ENCODE measurements at places on chromosomes 6 and 20.
A peak's percentile ranks its signal among the peaks of the same experiment; 100 is the strongest.

GRCh38 chr20:4896971-4897497 is 104.3 kb downstream of the SLC23A2 start:
- no peak for DNase-seq

GRCh38 chr6:35968821-35969220 is 47.9 kb upstream of the SRPK1 start:
- DNase-seq: no peak

GRCh38 chr6:160667639-160668481 is 3.8 kb upstream of the LPA start:
- DNase-seq: no peak

- no peak for DNase-seq
Measured at GRCh38 chr6:2127484-2127911, 117.9 kb downstream of the GMDS start.

GRCh38 chr6:2853769-2854395 is 12.2 kb upstream of the SERPINB1 start:
- DNase-seq: peak; percentile 71

DNA sequence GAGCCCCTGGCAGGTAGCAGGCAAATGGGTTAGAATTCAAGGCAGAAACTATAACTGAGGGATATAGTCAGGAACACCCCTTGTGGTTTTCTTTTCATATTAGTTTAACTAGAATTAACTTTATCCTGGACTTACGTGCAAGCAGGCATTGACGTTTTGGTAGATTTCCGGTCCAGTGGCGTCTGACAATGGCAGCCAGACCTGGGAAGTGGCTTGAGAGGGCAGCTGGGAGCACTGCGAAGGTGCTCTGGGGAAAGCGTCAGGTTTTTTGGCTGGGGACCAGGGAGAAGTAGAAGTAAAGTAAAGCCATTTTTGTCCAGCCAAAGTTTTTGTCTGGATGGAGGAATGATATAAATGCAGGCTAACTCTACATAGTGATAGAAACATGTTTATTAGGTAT is 8.4 kb upstream of the ACSS1 start:
- DNase-seq: no peak

- DNase-seq: no peak
Measured at GRCh38 chr6:5300206-5300764, 39.0 kb downstream of the FARS2 start.

- peak; percentile 76 for DNase-seq
Measured at GRCh38 chr20:39264506-39265172, 302.5 kb downstream of the DHX35 start.

GRCh38 chr6:168162366-168162765 is 83.4 kb upstream of the FRMD1 start:
- no peak for DNase-seq

GRCh38 chr6:134427721-134428120 is 109.8 kb upstream of the SGK1 start:
- no peak for DNase-seq

- DNase-seq: no peak
Measured at GRCh38 chr6:6655805-6656251, 67.3 kb downstream of the LY86 start.

DNA sequence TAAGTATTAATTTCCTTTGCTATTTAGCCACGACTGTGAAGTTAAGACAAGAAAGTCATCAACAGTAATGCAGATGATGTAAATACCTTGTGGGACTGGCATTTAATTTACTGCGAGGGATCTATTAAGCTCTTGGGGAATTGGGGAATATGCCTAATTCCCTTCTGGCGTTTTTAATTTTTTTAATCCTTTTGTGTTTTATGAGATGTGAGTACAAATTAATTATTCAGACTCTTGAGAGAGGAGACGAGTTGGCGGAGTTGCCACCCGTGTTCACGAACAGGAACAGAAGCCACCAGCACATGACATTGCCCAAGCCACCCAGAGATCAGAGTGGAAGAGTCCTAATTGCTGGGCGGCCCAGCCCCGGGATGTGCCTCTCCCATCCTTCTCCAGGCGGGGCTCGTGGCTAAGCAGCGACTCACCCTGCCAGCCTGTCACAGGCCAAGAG is 533 bp upstream of the CRYBG1 start:
- no peak for DNase-seq

- DNase-seq: no peak
Measured at GRCh38 chr20:481167-481566, 18.8 kb upstream of the TBC1D20 start.

GRCh38 chr6:148222846-148223245 is 119.8 kb upstream of the SASH1 start:
- no peak for DNase-seq

DNA sequence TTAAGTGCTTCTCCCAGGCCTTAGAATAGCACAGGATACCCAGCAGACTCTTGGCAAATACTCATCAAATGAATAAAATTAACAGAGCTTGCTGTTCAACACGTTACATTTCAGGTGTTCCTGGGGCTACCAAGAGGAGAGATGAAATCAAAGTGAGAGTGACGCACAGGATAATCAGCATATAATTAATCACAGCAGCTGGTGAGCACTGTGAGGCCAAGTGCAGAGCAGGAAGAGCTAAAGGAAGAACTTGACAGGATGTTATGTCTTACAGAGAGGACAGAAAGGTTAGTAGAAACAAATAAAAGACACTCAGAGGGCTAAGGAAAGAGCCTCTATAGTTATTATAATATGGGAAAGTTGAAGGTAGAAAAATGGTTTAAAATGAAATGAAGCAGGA is 8.8 kb downstream of the PPIL1 start:
- no peak for DNase-seq

DNA sequence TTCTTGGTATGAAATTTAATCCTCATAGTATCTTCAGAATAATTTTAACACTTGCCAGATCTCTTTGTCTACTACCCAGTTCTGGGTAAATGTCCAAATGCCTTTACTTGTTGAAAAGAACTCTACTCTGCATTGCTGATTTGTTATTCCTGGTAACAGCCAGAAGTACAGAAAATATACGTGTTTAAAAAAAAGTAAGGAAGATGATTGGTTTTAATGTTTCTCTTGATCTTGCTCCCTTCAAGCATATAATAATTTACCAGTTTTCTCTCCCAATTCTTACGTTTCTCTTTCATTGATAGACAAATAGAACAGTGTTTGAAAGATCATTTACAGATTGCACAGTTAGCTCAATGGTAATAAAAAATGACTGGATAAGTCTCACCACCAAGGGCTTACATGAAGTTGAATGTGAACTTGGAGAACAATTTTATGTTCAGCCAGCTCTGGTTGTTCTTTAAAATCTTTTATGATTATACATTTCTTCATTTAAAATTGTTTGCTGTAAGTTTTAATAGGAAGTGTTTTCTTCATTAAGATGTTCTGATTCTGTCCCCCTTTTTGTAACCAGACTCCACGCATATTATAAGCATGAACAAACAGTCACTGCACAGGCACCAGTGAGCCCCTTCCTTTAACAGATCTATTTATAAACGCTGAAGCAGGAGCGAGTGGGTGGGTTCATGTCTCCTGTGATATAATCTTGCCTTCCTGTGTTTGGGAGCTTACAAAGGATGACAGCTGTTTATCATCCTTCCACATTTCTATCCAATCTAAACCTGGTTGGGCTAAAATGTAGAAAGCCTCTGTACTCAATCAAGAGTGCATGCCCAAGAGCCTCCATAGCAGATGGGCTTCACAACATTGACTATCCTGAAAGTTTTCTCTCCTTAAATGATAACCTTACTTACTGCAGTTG is 299.5 kb downstream of the PRL start:
- peak; percentile 52 for DNase-seq

- DNase-seq: no peak
Measured at GRCh38 chr20:9428292-9428607, 86.1 kb upstream of the LAMP5 start.

GRCh38 chr20:57372581-57373350 is 18.4 kb upstream of the RBM38 start:
- no peak for DNase-seq

GRCh38 chr6:13099771-13100170 is 228.6 kb downstream of the TBC1D7 start:
- DNase-seq: no peak

DNA sequence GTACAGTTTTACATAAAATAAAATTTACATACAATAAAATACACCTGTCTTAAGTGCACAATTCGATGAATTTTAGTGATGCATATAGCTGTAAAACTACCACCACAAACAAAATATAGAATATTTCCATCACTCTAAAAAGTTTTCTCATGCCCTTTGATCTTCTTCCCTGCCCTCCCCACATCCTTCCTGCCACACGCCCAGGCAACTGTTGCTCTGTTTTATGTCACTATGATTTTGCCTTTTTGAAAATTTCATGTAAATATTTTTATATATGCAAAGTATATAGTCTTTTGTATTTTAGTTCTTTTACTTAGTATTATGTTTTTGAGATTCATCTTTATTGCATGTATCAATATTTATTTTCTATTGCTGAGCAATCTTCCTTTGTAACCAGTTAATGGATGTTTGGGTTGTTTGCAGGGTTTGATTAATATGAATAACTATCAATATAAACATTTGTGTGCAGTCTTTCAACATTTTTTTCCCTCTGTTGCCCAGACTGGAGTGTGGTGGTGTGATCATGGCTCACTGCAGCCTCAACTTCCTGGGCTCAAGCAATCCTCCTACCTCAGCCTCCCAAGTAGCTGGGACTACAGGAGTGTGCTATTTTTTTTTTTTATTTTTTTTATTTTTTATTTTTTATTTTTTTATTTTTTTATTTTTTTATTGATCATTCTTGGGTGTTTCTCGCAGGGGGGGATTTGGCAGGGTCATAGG is 23.8 kb upstream of the SAMHD1 start:
- DNase-seq: no peak

All from fibroblast of upper back skin (primary cell).